Activated T-helper 2 cell treated with anti-CD3 and anti-CD28 coated beads, Interferon-gamma antibody, Interleukin-2, Interleukin-4, amounts not matched to agents 10 μg/mL and 5 μg/mL and 100 μg/mL, durations not matched to agents 14 hours and 24 hours and 36 hours (primary cell): ENCODE measurements at places on chromosomes 13 and 19. TPM values are rescaled to one million over a fixed set of nuclear protein-coding genes. Genes with fewer than 3 reads are reported as not detected.

The ZNF823 gene
- 3.6 TPM in 2 replicates for total RNA-seq

The SELENOV gene
- total RNA-seq, result not detected in 2 replicates

The N4BP2L1 gene
- 26.1 and 28.6 TPM in 2 replicates for total RNA-seq

The SLC25A23 gene
- 20.1 and 27.3 TPM in 2 replicates for total RNA-seq

The LINGO3 gene
- total RNA-seq, result 0.23 TPM in 1 of 2 replicates, not detected in the other

The TEAD2 gene
- total RNA-seq, result not detected in 2 replicates

The WDR87 gene
- not detected in 2 replicates for total RNA-seq

The POLR1D gene
- 124 and 127 TPM in 2 replicates for total RNA-seq

The STOML3 gene
- not detected in 2 replicates for total RNA-seq

The C19orf38 gene
- 3.9 and 4.3 TPM in 2 replicates for total RNA-seq

The TUBB4A gene
- 7.9 and 11.3 TPM in 2 replicates for total RNA-seq

The BCAM gene
- not detected in 2 replicates for total RNA-seq

The ONECUT3 gene
- total RNA-seq, result not detected in 2 replicates

DNA sequence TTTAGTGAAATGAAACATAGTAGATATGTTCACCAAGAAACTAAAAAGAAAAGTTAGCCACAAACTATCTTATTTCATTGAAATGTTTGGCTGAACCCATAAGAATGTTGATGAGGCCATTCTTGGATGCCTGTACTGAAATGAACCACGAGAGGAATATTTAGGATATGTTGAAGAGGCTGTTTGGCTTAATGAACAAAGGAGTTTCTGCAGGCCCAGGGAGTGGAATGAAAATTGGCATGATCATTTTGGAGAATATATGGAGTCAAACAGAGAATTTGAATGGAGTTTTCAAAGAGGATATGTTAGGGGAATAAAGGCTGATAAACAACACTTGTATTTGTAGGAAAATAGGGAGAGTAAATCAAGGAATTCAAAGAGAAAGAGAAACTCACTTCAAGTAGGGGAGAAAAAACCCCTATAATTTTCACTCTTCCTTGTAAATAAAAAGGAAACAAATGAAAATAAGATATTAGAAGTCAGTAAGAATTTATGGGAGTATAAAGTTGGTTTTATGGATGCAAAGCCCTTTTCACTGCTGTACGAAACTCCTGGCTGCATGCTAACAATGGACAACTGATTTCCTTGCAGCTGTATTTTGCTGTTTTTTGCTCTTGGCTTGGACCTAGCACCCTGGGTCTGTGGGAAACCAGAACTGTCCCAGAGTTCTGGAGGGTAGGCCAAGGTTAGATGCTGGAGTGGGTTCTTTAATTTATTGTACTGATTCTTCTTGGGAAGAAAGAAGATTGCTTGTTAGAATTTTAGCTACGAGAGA is 36.5 kb downstream of the KL start:
- no peak for DNase-seq

GRCh38 chr13:99347911-99348451 is 40.8 kb upstream of the GPR183 start:
- no peak for DNase-seq

- DNase-seq, result no peak
These were observed 19.0 kb downstream of the ACP7 start for GRCh38 chr19:39103151-39103550.

- no peak for DNase-seq
These were observed 3.1 kb upstream of the BEST2 start for GRCh38 chr19:12748489-12748888.

GRCh38 chr13:109547942-109548341 is 238.4 kb downstream of the IRS2 start:
- DNase-seq, result no peak

DNA sequence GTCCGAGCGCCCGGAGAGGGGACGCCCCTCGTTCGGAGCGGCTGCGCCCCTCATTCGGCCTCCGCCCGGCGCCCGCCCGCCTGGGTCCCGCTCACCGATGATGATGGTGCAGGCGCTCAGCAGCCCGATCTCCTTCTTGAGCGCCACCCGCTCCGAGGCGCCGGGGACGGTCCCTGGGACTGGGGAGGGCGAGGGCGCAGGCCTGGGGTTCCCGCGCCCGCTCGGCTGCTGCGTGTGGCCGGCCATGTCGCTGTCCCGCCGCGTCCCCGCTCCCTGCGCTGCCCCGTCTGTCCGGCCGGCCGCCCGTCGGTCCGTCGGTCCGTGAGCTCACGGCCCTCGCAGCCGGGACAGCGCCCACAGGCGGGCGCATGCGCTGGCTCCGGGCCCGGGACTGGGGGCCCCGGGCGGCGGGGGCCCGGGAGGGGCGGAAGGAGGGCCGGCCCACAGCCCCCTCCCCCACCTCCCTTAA is at the start of gene SLC7A10:
TSS of gene SLC7A10 (minus strand) at position 393 of the 469 bp plus-strand sequence. CDS start at position 246, 147 bp downstream.
- DNase-seq, result no peak

- no peak for DNase-seq
These were observed 10.3 kb downstream of the MIR17HG start for GRCh38 chr13:91357613-91358386.
